ENCODE measurements at places on chromosomes 5 and 9.

DNA sequence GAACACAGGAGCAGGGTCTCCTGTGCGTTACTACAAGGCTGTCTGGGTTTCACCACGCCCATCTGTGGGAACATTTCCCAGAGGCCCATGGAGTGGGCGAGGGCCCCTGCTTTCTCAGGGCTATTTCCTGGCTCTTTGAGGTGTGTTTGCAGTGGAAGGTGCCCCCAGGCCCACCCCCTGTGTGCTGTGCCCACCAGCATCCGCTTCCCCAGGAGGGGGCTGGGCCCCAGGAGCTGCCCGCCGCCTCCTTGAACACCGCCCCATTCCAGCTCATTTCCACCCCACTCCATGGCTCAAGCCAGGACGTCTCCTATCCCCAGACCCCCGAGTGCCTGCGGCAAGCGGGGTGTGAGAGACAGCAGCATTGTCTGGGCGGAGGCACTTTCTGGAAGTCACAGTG is 70.5 kb downstream of the NEK6 start:
- DNase-seq: no peak

GRCh38 chr9:121246821-121247561 is 21.0 kb upstream of the GSN start:
- peak; percentile 89 for DNase-seq

GRCh38 chr5:158700231-158701006 is 399.3 kb downstream of the EBF1 start:
- peak; percentile 65 for DNase-seq

DNA sequence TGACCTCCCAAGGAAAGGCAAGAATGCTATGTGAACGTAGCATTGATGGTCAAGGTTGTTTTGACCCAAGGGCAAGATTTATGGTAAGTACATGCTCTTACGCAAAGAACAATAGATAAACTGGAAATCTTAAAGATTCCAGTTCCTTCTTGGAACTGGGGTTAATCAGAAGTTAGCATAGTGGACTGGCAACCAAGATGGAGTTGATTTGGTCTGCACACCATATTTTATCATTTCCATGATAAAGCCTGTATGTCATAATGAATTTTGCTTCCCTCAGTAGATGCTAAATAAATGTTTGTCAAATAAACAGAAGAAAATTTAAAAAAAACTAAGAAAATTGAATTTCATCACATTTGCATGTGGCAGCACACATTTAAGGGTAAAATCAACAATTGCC is 242.4 kb upstream of the MEF2C start:
- no peak for DNase-seq

DNA sequence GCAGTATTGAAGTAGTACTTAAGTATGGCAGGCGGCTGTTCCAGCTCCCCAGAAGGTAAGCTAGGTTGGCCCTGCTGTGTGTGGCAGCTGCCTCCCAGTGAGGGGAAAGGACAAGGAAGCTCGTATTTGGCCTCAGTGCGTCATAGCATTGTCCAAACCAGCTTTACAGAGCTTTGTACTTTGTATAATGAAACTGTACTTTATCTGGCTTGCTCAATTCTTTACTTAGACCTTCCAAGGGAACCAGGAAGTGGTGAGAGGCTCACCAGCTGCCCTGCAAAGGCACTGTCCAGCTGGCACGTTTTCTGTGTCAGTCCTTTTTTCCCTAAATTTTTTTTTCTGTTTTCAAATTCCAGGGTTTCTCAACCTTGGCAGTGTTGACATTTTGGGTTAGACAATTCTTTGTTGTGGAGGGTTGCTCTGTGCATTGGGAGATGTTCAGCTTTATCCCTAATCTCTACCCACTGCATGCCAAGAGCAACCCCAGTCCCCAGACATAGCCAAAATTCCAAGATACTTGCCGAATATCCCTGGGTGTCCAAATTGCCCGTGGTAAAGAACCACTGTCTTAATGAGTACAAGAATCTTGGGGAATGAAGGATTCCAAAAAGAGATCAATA is 474.5 kb downstream of the LRRC70 start:
- peak; percentile 82 for DNase-seq

DNA sequence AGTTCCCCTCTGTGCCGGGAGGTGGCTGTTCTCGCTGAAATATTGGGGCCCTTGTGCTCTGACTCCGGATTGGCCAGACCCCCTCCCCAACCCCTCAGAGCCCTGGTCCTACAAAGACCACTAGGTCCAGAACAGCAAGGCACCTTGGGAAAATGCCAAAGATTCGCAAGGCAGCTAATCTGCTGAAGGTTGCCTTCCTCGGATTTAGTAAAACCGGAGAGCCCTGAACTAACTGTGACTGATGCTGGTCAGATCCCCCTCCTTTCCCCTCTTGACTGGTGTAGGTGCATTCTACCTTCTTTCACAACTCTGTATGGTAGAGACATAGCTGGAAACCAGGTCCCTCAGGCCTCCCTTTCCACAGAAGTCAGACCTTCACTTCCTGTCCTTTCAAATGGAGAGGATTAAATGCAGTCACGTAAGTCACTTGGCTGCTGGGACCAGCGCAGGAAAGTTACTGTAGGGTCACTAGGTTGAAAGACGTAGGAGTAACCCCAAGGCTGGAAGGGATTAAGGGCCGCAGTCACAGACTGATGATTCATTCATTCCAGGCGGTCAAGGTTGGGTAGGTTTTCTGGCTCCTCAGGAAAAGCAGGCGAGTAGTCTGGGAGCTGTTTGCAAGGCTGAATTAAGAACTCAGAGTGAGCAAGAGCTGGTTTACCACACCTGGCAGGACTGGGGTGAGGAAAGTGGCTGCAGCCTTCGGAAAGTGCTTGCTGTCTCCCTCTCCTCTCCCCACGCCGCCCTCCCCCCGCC is 5.3 kb downstream of the BARX1 start:
- DNase-seq: no peak

Measured in cardiac fibroblast (primary cell).